Fibroblast of gingiva (primary cell): ENCODE measurements at places on chromosomes 6 and 20.

DNA sequence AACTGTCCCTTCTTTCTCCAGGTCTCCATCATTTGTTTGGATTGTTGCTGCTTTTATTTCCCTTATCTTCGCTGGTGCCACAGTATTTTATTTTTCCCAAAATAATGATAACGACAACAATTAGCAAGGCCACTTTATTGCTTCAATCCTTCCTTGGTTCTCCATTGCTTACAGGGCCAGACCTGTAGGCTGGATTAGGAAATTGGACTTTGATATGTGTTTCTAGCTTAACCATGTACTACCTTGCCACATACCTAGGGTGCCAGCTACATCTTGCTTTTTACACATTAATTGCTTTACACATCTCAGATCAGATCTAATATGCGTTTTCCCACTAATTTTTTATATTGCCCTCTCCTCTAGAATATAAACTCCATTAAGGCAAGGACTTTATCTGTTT, 195.4 kb downstream of the HIVEP2 start:
- no peak for DNase-seq

GRCh38 chr6:138383776-138384175, 6.1 kb downstream of the SMIM28 start:
- DNase-seq = no peak

GRCh38 chr6:77620278-77620882, 32.5 kb upstream of the MEI4 start:
- DNase-seq = no peak

DNA sequence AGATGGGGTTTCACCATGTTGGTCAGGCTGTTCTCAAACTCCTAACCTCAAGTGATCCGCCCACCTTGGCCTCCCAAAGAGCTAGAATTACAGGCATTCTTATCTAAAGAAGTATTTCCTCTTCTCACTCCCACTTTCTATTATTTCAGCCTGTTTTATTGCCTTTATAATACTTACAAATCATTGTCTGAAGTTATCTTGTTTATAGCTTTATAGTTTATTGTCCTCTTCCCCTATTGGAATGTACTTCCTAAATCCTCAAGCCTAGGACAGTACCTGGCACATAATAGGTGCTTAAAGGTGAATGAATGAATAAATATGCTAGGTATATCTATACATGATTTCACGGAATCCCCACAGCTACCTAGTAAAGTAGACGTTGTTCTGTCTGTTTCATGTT, 37.8 kb upstream of the RNF182 start:
- DNase-seq = no peak

GRCh38 chr6:166462461-166463135, 79.9 kb upstream of the MPC1 start:
- no peak for DNase-seq

DNA sequence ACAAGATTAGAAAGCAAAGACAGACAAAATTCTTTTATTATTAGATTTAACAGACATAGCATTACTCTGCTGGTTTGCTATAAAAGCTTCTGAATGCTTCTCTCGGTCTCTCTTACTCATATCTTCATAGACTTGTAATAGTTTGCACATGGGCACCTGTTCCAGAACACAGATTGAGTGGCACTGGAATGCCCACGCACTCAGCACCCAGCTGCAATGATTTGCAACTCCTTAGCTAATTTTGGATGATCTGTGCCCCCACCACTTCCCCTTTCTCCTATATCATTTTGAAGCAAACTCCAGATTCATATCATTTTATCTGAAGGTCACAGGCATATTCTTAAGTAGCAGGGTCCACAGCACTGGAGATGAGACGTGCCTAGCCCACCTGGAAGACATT, 148.8 kb downstream of the CFAP61 start:
- no peak for DNase-seq

GRCh38 chr20:15022921-15023320, 685.5 kb upstream of the FLRT3 start:
- DNase-seq = no peak

- no peak for DNase-seq
Observed at GRCh38 chr20:16262594-16262993, 310.7 kb downstream of the KIF16B start.

GRCh38 chr6:158640519-158640918, 4.0 kb downstream of the DYNLT1 start:
- no peak for DNase-seq

DNA sequence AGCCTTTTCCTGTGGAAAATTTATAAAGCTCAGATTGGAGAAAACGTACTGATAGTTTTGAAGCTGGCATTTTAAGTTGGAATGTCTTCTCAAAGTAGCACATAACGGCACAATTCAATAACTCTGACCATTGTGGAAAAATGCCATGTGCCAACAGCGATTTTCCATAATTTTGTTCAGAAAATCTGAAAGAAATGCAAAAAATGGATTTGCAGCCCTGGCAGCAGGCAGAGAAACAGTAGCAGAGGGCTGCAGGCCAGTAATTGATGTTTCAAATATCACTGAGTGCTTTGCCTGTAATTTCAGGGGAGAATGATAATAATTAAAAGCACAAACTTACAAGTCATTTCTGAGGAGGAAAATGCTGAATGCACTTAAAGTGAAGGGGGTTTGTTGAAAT, 507.4 kb downstream of the MAFB start:
- DNase-seq = no peak

DNA sequence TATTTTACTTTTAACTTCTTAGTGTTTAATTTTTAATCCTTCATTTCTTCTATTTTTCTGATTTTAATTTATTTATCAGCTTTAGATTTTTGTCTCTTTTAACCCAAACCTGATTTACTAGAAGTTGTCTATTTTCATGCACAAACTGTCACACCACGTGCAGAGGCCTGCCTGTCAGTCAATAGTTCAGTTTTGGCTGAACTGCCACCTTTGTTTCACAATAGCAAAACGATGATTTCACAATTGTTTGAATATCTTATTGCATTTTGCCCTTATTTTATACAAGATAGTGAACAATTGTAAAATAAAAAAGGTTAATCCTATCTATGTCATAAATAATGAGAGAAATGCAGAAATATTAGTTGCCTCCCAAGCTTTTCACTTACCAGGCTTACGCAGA, 24.0 kb upstream of the PPP1R3G start:
- no peak for DNase-seq

DNA sequence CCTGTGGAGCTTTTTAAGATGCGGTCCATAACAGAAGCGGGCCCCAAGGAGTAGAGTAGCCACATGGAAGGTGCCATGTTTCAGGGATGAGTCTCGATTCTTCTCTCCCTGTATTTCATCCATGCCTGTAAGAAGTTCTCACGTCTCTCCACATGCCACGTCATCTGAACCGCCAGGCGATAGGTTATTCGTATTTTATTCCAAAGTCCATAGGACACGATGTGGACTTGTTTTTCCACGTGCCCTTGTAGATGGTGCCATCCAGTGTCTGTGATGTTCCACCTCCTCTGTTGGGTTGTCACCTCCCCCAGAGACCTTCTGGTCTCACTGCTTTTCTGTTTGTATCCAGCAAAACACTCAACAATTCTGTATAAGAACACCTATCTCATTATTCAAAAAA, 17.6 kb downstream of the HEBP2 start:
- no peak for DNase-seq

GRCh38 chr6:139981066-139981624, 606.7 kb upstream of the CITED2 start:
- DNase-seq = no peak

DNA sequence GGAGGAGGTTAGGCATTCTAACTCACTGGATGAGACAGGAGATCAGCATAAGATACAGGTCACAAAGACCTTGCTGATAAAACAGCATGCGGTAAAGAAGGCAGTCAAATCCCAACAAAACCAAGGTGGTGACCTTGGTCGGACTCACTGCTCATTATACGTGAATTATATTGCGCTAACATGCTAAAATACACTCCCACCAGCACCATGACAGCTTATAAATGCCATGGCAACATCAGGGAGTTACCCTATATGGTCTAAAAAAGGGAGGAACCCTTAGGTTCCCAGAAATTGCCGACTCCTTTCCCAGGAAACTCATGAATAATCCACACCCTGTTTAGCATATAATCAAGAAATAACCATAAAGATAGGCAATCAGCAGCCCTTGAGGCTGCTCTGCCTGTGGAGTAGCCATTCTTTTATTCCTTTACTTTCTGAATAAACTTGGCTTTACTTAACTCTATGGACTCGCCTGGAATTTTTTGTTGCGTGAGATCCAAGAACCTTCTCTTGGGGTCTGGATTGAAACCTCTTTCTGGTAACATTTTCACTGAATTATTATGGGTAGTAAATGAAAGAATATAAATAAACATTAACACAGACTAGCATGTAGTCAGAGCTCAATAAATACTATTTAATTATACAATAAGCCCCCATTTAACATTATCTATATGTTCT, 3.0 kb upstream of the LAMA4 start:
- no peak for DNase-seq

GRCh38 chr6:4743062-4743461, 33.1 kb upstream of the CDYL start:
- no peak for DNase-seq

DNA sequence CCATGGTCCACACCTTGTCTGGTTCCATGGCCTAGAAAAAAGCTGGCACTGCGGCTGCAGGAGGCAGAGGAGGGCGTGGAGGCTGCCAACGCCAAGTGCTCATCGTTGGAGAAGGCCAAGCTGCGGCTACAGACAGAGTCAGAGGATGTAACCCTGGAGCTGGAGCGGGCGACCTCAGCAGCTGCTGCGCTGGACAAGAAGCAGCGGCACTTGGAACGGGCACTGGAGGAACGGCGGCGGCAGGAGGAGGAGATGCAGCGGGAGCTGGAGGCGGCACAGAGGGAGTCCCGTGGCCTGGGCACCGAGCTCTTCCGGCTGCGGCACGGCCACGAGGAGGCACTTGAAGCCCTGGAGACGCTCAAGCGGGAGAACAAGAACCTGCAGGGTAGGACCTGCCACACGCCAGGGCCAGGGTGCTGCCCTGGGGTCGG, 43.4 kb downstream of the MYH7B start:
- no peak for DNase-seq

DNA sequence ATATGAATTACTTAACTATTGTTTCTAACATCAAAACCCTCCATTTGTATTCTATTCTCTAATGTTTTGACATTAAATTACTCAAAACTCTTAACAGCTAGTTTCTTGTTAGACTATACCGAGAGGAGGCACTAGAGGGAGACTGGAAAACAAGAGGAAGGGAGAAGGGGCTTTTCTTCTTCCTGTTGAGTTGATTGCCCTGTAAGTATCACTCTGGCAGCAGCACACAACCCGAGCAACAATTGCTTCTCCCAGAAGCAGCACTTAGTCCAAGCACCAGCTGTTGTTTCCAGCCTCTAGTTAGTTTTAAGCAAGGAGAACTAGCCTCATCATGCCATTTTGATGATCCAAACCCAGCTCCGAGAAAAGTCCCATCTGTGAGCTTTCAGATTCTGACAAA, 603.8 kb downstream of the PRKN start:
- DNase-seq = no peak

GRCh38 chr6:134663800-134664535, 285.9 kb downstream of the ALDH8A1 start:
- DNase-seq = peak; percentile 34

DNA sequence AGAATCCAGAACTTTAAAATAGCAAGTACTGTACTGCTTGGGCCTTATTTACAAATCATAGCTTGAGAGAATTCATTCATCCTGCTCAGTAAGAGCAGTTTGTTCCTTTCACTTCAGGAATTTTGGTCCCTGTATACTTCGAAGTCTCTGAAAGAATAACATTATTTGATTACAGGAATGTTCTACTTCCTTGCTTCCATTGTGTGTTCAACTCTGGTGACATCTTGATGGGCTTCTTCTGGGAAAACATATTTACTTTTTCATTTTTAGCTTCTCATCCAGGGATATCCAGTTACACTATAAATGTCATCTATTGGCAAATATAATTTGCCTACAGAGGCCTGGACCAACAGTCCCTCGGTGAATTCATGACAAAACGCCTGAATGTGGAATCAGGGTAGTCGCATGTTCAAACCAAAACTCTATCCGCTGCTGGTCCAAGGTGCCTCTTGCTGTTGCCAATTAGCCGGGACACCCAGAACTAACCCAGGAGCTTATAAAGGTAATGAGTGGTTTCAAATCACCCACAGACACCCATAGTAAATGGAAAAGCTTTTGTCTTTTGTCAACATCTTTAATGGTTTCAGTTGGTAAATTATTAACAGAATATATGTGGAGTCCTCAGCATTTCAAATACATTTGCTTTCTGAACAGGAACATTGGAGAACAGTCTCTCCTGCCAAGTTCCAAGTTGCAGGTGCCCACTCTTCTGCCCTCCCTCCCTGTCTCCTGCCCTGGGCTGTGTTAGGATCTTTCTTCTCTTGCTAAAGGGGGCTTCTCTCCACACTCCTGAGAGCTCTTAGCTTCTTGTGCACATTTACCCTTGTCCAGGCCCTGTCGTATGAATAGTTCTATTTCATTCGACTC, 162.5 kb upstream of the CITED2 start:
- DNase-seq = peak; percentile 79

DNA sequence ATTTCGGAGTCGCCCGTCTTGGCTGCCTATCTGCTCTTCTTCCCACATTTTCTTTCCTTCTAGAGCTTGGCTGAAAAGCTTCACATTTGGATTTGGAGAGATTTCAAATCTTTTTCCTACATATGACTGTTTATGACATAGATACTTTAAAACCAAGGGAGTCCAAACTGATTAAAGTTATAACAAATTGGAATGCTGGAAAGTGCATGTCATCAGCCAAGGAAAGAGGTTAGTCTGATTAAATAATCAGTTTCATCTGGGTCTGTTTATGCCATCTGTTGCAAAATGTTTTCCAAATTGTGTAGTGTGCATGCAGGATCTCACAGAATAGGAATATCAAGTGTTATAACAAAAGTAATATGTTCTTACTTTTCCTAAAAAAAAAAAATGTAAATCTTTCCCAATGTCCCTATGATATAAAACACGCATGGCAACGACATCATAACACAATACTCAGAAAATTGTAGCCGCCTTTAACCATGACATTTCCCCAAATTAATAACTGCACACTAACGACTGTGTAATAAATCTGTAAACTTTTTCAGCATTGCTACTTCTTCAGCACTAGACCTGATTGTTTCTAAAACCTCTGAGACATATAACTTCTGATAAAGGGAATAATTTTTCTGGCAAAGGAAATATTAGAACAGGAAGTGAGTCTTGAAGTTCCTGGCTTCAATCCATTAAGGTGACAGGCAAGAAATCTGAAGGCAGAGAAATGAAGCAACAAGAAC, 230.2 kb upstream of the FOXQ1 start:
- DNase-seq = peak; percentile 97

- DNase-seq = no peak
Observed at GRCh38 chr6:44564906-44565524, 177.5 kb downstream of the CDC5L start.

DNA sequence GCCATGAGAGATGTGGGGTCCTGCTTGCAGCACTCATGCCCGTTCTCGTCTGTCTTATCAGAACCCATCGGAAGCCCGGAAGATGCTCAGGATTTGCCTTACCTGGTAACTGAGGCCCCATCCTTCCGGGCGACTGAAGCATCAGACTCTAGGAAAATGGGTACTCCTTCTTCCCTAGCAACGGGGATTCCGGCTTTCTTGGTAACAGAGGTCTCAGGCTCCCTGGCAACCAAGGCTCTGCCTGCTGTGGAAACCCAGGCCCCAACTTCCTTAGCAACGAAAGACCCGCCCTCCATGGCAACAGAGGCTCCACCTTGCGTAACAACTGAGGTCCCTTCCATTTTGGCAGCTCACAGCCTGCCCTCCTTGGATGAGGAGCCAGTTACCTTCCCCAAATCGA, 8.3 kb downstream of the PI16 start:
- peak; percentile 39 for DNase-seq

GRCh38 chr6:30612213-30612612, 4.8 kb downstream of the PPP1R10 start:
- peak; percentile 60 for DNase-seq

GRCh38 chr6:92586236-92586977, 833.0 kb downstream of the EPHA7 start:
- DNase-seq = no peak
